IMR-90 (cell line): ENCODE measurements at places on chromosomes 3 and 15. TPM values are rescaled to one million over a fixed set of nuclear protein-coding genes. Genes with fewer than 3 reads are reported as not detected.

Gene NMNAT3
- total RNA-seq, result under 0.01 and 0.36 TPM in 2 replicates

Gene CLDN18
- not detected in 2 replicates for total RNA-seq

- DNase-seq, result no peak
These were observed 1.2 kb downstream of the PLOD2 start for GRCh38 chr3:146159616-146160320.

- DNase-seq, result peak; percentile 89
These were observed 265.0 kb downstream of the OPA1 start for GRCh38 chr3:193857996-193858395.

Gene COL6A6
- total RNA-seq, result not detected in 2 replicates

DNA sequence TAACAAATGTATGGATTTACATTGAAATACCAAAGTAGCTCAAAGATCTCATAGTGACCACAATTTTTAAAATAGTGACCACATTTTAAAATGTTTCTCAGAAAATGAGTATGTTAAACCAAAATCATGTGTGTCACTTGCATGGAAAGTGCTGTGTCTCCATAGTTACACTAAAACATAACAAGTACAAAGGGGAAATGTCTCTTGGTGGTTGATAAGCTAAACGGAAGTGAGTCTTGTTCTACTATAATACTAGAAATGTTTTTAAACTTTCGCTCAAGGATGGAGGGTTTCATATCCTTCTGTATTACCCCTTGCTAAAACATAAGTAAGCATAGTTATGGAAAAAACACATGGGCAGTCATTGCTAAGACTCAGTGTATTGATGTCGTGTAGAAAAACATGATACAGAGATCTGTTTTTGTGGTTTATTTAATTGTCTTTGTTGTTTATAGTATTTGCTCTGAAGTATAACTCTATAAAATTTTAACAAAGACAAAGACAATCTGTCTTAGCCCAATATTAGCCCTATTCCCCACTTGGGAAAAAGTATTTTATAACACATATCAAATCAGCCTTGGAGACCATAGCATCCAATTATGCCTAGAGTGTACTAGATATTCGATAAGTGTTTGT is 27.0 kb upstream of the DENND4A start:
- peak; percentile 25 for DNase-seq

- DNase-seq, result peak; percentile 99
These were observed 3.3 kb upstream of the ITPKA start for GRCh38 chr15:41490355-41490754.

DNA sequence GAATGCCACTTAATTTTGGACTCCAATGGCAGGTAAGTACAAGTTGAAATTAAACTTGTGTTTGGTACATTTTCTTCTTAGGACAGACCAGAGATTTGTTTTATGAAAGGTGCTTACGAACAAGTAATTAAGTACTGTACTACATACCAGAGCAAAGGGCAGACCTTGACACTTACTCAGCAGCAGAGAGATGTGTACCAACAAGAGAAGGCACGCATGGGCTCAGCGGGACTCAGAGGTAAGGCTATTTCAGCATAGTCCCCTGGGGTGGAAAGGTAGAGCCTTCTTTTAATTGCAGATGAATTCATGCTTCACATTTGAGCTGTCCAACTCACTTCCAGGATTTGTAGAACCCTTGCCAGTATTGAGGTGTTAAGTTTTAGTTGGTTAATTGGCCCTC is 51.4 kb downstream of the ASTE1 start:
- no peak for DNase-seq

Gene CCR9
- not detected in 2 replicates for total RNA-seq

Gene TRPM1
- total RNA-seq, result 0.28 TPM in 1 of 2 replicates, not detected in the other

DNA sequence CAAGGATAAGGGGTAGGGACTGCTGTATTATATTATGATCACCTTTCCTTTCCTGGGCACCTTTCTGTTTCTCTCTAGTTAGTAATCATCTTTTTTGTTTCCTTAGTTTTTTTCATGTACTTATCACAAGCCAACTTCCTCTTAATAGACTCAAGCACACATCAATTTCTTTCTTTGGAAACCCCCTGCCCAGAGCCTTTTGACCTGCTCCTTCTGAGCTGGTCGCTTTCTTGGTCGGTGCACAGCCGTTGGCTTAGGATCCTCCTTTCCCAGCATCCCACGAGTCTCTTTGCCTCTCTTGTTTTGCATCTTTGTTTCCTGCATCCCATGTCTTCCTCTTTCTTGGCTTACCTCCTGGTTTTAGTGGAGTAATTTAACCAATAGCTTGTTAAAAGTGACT is 26.9 kb downstream of the GASK1A start:
- no peak for DNase-seq

- DNase-seq, result peak; percentile 51
These were observed 93.1 kb downstream of the GMPS start for GRCh38 chr3:155963570-155963969.

Gene TRIM59
- total RNA-seq, result 65.4 and 68.3 TPM in 2 replicates

Gene SERINC4
- total RNA-seq, result under 0.01 TPM in 1 of 2 replicates, not detected in the other

- no peak for DNase-seq
These were observed 56.5 kb downstream of the KLF13 start for GRCh38 chr15:31383139-31383538.

DNA sequence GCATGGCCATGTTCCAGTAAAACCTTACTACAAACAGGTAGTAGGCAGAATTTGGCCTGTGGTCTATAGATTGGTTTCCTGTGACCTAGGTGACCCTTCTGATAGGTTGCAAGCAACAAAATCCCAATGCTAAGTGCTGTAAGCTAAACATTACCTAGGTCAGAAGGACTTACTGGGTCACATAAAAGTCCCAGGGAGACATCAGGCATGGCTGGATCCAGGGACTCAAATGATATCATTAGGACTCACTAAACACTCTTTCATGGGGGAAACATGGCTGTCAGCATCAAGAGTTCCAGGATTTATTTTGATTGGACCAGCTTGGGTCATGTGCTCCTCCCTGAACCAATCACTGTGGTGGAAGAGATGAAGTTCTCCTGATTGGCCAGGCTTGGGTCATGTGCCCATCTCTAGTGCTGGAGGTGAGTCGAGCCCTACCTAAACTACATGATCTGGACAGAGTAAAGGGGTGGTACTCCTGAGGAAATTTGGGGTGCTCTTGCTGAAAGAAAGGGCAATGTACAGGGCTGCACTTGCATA is 16.8 kb upstream of the SLC6A1 start:
- no peak for DNase-seq

DNA sequence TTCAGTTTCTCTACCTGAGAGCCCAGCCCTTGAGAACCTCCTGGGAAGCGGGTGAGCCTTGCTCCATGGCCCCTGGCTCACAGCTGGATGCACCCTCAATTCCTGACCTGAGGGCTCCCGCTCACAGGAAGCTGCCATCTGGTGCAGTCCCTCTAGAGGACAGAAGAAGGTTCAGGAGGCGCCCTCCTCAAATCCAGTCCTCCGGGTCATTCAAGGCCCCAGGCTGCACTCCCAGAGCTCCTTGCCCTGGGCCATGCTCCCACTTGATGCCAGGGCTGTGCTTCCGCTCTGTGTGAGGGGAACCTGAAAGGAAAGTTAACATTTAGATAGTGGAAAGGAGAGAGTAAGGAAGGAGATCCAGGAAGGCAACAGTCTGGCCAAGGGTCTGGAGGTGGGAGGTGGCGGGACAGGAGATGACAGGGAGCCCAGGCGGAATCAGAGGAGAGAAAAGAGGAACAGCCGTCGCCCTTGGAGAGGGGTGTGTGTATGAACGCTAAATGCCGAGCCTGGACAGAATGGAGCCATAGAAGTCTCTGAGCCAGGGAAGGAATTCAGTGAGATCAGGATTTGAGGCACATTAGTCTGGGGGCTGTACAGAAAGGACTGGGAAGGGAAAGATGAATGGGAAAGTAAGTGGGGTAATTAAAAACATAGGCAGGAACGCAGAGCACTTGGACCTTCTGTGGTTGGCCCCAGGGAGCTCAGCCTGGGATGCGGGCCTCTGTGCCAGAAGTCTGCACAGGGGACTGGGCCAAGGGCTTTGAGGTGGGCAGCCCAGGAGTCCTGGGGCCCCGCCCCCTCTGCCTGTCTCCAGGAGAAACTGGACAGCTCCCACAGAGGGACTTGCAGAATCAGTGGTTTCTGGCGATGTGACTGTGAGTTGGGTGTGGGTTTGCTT is 26.1 kb downstream of the TBC1D21 start:
- DNase-seq, result peak; percentile 16
